NCI-H1930 (cell line): ENCODE measurements at places on chromosomes 11 and 22.

DNA sequence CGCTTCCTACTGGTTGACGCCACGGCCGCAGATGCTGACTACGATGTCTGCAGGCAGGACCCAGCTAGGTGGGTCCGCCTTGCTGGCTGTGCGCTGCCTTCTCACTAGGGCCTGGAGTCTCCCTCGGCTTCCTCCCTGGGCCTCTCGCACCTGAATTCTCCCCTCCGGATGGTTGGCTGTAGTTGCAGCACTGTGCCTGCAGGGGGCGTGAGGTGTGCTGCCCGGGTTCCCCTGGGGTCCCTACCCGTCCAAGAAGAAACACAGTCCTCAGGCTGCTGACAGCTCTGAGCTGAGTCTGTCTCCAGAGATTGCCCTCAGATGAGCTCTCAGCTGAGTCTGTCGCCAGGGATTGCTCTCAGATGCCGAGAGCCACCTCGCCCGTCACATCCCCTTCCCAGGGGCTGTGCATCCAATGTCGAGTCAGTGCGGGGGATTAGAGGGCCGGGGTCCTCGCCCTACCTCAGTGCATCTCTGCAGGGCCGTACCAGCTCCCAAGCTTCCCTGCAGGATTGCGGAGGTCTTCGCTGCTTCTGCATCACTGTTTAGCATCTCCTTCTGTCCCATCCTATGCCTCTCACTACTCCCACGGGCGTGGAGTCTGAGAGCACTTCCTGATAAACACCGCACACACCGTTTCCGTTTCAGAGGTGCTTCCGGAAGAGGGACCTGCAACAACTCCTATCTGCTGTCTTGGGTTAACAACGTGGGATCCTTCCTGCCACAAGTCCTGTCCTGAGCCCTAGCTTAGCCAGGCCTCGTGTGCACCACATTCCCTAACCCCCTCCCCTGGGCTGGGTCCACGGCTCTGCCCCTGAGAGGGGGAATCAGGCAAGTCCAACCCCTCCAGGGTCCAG, 196.9 kb downstream of the CSNK2A3 start:
- DNase-seq = no peak

GRCh38 chr11:111454561-111455192, 57.5 kb downstream of the BTG4 start:
- DNase-seq = peak; percentile 13

GRCh38 chr11:9176550-9176949, 85.2 kb upstream of the SCUBE2 start:
- DNase-seq = no peak

GRCh38 chr22:21636629-21637218, 4.2 kb downstream of the CCDC116 start:
- no peak for DNase-seq

DNA sequence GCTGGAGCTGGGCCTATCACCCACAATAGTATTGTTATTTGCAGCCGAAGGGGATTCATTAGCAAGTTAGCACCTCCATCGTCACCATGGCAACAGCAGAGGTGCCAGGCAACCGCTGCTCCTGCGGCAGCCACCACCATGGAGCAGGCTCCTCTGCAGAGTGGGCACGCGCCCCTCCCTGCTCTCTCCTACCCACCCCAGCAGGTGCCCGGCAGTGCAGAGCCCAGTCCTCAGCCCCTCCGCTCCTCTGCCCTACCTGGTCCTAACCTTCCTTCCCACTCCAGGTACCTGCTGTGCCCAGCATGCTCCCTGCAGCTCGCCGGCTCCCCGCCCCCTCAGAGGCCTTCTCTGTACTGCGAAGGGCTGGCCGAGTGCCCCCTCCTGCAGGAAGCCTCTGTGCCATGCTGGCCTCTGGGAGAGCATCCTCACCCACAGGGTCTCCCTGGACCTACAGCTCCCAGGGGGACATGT, 3.6 kb downstream of the DUSP8 start:
- DNase-seq = no peak

- no peak for DNase-seq
Measured at GRCh38 chr11:121282886-121283502, 9.6 kb upstream of the SC5D start.

DNA sequence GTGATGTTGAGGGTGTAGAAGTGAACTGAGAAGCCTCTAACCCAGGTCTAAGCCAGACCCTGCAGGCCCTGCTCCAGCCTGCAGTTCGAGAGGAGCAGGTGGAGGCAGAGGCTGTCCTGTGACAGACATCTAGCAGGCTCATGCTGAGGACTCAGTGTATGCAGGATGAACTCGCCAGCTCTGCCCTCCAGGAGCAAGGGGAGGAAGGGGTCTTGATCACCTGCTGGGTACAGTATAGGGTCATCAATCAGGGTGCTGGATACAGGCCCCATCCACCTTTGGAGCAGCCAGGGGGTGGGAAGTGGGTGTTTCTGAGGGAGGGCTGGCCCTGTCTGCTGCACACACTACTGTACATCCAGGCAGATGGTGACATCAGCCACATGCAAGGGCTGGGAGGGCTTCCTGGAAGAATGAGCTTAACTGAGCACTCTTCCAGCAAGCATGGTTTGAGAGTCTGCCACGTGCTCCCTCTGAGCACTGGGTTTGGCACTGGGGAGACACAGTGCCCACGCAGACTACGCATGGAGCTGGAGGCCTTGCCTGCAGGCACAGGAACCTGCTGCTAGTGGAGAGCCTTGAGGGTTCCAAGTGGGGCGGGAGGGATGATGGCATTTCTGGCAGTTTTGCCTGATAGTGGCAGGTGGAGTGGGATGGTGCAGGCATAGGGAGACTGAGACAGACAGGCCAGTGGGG, 9.2 kb downstream of the MAPK8IP1 start:
- DNase-seq = no peak

DNA sequence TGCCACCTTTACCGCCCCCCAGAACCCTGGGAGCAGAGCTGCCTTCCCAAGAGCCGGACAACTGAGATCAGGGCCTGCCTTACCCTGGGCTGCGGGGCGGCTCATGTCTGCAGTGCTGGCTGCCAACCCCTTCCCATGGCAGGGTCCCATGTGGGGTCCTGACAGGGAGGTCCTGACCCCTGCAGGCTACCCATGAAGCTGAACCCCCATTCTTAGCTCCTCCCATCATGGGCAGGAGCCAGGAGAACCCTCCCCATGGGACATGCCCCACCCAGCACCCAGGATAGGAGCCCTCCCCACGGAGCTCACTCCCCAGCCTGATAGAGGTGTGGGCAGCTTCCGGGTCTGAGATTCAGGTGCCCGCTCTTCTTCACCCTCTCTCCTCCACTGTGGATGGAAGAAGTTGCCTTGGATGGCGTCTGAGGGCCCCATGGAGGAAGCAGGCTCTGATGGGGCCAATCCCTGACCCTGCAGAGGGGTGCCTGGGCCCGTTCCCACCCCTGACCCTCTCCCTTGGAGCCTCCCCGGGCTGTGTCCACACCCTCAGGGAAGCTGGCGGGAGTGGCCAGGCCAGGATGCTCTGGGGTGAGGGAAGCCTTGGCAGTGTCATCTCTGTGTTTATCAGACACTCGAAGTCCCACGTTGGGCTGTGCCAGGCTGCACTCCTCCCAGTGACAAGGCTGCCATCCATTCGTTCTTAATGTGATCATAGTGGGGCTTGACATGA, 1508.2 kb downstream of the BRD1 start:
- DNase-seq = no peak
